ENCODE measurements at places on chromosomes 1 and 21.

GRCh38 chr1:199913318-199913717 is 114.2 kb upstream of the NR5A2 start:
- no peak for DNase-seq

DNA sequence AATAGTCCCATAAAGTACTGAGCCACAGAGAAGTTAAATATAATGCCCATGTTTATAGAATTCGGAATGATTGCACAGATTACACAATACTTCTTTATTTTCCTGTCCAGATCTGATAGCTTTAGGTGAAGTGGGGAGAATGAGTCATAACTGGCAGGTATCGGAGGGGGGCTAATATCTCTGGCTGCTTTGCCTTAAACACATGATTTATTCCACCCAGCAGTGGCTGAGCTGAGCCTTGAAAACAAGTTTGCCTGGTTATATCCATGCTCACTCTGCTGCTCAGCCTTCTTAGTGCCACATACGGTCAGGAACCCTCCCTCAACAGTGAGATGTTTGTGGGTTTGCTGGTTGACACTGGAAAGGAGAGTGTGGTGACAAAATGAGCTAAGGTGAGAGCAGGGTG is 119.7 kb upstream of the ZNF648 start:
- no peak for DNase-seq

- no peak for DNase-seq
Observed at GRCh38 chr1:150477733-150478132, 9.5 kb upstream of the TARS2 start.

- no peak for DNase-seq
Observed at GRCh38 chr1:58438468-58438867, 108.1 kb downstream of the OMA1 start.

DNA sequence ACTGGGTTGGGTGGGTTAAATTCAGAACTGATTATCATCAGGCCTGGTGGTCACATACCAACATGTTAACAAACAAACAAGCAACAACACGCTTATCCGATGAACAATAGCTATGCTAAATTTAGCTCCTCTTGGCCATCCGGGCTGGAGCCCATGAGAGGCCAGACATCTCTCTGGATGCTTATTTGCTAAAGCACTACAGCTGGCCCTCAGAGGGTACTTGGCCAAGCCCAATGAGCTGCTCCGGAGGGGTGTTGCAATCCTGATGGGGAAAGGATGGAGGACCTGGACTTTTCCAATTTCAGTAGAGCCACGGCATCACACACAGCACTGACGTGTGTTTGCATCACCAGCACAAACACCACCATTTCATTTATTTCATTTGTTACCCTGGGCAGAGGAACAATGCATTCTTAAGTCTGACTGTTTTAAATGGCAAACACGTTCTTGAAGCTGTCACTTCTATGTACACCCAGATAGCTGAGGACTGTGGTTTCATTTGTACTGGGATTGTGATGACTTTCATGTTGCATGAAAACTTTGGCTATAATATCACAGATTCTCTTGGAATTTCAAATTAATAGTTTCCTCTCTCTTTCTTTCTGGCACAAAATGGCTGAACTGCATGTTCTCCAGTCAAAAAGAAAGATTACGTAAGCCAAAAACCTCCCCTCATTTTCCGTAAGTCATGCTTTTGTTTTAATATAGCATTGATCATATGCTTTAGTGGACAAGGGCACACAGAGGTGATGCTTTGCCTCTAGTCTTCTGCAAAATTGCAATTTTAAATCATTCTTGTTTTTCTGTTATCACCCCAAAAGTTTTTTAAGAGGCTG is 359.8 kb upstream of the KAZN start:
- DNase-seq, result no peak

- no peak for DNase-seq
Observed at GRCh38 chr1:219463636-219464035, 149.3 kb downstream of the ZC3H11B start.

DNA sequence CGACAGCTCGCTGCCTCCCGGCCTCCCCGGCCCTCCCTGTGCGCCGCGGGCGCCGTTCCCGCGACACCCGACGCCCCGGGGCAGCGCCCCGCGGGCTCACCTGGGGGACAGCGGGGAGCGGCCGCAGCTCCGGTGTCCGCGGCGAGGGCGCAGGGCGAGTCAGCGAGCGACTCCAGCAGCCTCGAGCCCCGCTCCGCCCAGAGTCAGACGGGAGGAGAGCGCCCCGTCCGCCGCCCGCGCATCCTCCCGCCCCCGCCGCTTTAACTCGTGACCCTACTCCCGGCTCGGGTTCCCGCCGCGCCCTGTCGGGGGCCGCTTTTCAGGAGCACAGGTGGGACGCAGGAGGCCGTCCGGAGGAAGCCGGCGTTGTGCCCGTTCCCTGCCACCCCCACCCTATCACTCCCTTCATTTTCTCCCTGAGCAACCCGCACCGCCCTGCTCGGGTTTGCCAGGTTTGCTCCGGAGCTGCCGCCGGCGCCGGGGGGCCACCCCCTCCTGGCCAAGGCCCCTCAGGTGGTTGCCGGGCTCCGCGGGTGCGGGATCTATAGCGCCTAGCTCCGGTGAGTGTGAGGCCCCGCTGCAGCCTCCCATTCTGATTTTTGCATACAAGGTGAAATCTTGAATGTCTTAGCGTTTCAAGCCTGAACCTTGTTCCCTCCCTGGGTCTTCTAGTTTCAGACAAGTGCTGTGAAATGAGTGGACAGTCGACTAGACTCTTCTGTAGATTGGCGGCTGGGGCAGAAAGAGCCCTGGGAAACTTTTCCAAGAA is at the start of gene MCOLN3:
Gene MCOLN3, minus strand, starts transcription at position 205 of the 769 bp plus-strand sequence. CDS start 3,140 bp downstream, outside the sequence.
- DNase-seq, result peak; percentile 19

GRCh38 chr21:46425571-46425970 is 33.1 kb upstream of the DIP2A start:
- DNase-seq, result no peak

Measured in activated gamma-delta T cell treated with Interleukin-2 at 50 U/mL for 16 hours (primary cell).